Activated CD8-positive, alpha-beta memory T cell treated with anti-CD3 and anti-CD28 coated beads, Interleukin-2, amount 10 ng/mL, durations not matched to agents 7 days and 5 days (primary cell): ENCODE measurements at places on chromosomes 1 and 21. TPM values are rescaled to one million over a fixed set of nuclear protein-coding genes. Genes with fewer than 3 reads are reported as not detected.

IGSF3 gene
- 0.91 TPM for total RNA-seq

TNFSF18 gene
- total RNA-seq: not detected

NBPF10 gene
- total RNA-seq: 2.0 TPM

SZRD1 gene
- 189 TPM for total RNA-seq

- H3K4me1 ChIP-seq: peaks cover 15% of the 10 kb centered on the region
- H3K27ac ChIP-seq: no peak overlapping the region
- H3K4me3 ChIP-seq: no peak overlapping the region
- DNase-seq: no peak
- peaks cover 6% of the 10 kb centered on the region for H3K27me3 ChIP-seq
Observed at GRCh38 chr21:31176080-31176551, 137.8 kb upstream of the KRTAP19-8 start.

DNA sequence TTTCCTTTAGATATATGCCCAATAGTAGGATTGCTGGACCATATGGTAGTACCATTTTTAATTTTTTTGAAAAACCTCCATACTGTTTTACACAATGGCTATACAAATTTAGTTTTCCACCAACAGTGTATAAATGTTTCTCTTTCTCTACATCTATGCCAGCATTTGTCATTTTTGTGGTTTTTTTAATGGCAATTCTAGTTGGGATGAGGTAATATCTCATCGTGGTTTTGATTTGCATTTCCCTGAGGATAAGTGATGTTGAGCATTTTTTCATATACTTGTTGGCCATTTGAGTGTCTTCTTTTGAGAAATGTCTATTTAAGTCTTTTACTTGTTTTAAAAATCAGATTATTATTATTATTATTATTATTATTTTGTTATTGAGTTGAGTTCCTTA is 35.5 kb downstream of the PLA2G4A start:
- H3K4me1 ChIP-seq: no peaks in the 10 kb centered on the region
- no peak overlapping the region for H3K4me3 ChIP-seq
- no peaks in the 10 kb centered on the region for H3K27me3 ChIP-seq
- no peak for DNase-seq

GRCh38 chr1:14759042-14759818 is 160.7 kb downstream of the KAZN start:
- H3K27ac ChIP-seq: no peak overlapping the region
- no peaks in the 10 kb centered on the region for H3K4me1 ChIP-seq
- no peak overlapping the region for H3K4me3 ChIP-seq

DNA sequence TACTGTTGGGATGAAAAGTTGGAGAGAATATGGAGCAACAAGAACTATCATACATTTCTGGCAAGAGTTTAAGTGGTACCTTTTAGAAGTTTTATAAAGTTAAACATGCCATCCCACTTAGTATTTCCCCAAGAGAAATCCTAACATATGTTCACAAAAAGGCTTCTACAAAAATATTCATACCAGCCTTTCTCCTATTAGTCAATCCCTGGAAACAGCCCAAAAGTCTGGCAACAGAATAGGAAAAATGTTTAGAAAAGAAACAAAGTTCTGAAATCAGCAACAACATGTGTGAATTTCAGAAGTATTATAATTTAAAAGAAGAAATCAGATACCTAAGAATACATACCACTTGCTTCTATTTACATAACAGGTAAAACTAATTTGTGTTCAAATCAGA is 271.0 kb downstream of the DSCAM start:
- H3K4me3 ChIP-seq: no peak overlapping the region
- no peak for DNase-seq
- no peaks in the 10 kb centered on the region for H3K36me3 ChIP-seq
- no peaks in the 10 kb centered on the region for H3K4me1 ChIP-seq
- no peaks in the 10 kb centered on the region for H3K27me3 ChIP-seq
- H3K27ac ChIP-seq: no peak overlapping the region

- H3K27ac ChIP-seq: no peak overlapping the region
- H3K4me1 ChIP-seq: no peaks in the 10 kb centered on the region
- no peaks in the 10 kb centered on the region for H3K36me3 ChIP-seq
- DNase-seq: no peak
- no peak overlapping the region for H3K4me3 ChIP-seq
Observed at GRCh38 chr1:247357781-247358211, 26.1 kb upstream of the ZNF496 start.

- DNase-seq: no peak
- H3K36me3 ChIP-seq: no peaks in the 10 kb centered on the region
- H3K27me3 ChIP-seq: peaks cover 12% of the 10 kb centered on the region
- no peak overlapping the region for H3K4me3 ChIP-seq
- no peak overlapping the region for H3K27ac ChIP-seq
Observed at GRCh38 chr1:5435414-5435813, 556.8 kb downstream of the NPHP4 start.

DNA sequence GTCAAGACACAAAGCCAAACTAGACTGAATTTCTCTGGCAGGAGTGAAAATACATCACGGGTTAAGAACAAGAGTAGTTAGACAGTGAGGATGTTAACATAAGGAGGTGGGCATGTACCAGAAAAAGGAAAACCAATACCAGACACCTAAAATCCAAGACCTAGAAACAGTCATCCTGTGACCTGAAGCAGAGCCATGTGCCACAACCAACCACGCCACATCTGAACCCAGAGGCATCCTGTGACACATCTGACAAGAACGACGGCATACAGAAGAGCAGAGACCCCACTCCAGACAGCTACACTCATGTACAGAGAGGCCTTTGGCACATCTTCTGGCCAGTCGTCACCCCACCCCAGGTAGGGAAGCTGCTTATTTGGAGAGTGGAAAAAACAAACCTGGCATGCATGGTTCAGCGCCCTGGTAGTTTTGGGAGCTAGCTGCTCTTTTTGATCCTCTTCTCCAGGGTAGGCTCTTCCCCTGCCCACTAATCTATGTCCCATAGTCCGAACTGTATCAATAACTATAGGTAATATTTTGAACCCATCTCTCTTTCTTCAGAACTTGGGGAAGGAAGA is 72.1 kb downstream of the SLC45A1 start:
- no peak overlapping the region for H3K27ac ChIP-seq
- peaks cover 24% of the 10 kb centered on the region for H3K36me3 ChIP-seq
- peaks cover 44% of the 10 kb centered on the region for H3K4me1 ChIP-seq
- peak; percentile 65 for DNase-seq
- no peaks in the 10 kb centered on the region for H3K27me3 ChIP-seq

DNA sequence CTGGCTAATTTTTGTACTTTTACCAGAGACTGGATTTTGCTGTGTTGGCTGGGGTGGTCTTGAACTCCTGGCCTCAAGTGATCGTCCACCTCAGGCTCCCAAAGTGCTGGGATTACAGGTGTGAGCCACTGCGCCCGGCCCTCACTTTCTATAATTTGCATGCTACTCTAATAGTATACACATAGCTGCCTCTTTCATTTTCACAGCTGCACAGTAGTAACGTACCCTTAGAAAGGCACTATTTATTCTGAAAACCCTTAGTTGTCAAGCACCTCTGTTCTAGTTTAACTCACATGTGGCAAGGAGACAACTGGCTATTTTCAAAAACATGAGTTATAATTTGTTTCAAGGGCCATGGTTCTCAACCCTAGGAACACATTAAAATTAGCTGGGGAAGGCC is 17.2 kb downstream of the TPM3 start:
- H3K4me3 ChIP-seq: no peak overlapping the region
- no peak for DNase-seq
- no peaks in the 10 kb centered on the region for H3K27me3 ChIP-seq
- no peak overlapping the region for H3K27ac ChIP-seq

DNA sequence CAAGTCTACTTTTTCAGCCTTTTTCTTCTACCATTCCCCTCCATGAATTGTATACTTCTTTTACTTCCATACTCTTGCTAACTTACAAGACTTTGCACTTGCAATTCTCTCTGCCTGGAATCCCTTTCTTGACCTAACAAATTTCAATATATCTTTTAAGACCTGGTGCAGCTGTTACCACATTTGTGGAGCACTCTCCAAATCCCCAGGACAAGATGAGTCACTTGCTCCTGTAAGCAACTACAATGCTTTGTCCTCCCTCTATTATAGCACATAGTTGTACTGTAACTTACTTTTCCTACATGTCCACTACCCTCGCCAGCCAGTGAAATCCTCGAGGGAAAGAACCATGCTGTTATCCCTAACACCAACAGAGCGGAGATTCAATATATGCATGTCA is 43.1 kb downstream of the WARS2 start:
- H3K4me1 ChIP-seq: peaks cover 2% of the 10 kb centered on the region
- no peak for DNase-seq
- no peaks in the 10 kb centered on the region for H3K27me3 ChIP-seq
- H3K27ac ChIP-seq: no peak overlapping the region
- no peaks in the 10 kb centered on the region for H3K36me3 ChIP-seq

GRCh38 chr1:243421784-243422183 is 165.9 kb downstream of the SDCCAG8 start:
- H3K27ac ChIP-seq: peak overlapping the region; percentile 81
- H3K4me1 ChIP-seq: peaks cover 40% of the 10 kb centered on the region
- H3K4me3 ChIP-seq: peak overlapping the region; percentile 58

DNA sequence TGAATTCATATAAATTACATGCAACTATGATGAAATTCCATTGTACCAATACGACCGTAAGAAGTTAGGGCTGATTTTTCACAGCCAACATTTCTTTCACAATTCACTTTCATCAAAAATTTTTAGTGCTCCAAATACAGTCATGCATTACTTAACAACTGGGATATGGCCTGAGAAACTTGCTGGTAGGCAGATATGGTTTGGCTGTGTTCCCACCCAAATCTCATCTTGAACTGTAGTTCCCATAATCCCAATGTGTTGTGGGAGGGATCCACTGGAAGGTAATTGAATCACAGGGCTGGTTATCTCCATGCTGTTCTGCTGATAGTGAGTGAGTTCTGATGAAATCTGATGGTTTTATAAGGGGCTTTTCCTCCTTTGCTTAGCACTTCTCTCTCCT is 244.4 kb downstream of the AKT3 start:
- H3K4me1 ChIP-seq: no peaks in the 10 kb centered on the region
- H3K27me3 ChIP-seq: no peaks in the 10 kb centered on the region
- H3K36me3 ChIP-seq: peaks cover 69% of the 10 kb centered on the region
- H3K4me3 ChIP-seq: no peak overlapping the region

- peaks cover 16% of the 10 kb centered on the region for H3K27me3 ChIP-seq
- H3K4me1 ChIP-seq: peaks cover 7% of the 10 kb centered on the region
- DNase-seq: peak; percentile 51
- no peaks in the 10 kb centered on the region for H3K36me3 ChIP-seq
Observed at GRCh38 chr1:180131510-180131909, 23.2 kb upstream of the QSOX1 start.

DNA sequence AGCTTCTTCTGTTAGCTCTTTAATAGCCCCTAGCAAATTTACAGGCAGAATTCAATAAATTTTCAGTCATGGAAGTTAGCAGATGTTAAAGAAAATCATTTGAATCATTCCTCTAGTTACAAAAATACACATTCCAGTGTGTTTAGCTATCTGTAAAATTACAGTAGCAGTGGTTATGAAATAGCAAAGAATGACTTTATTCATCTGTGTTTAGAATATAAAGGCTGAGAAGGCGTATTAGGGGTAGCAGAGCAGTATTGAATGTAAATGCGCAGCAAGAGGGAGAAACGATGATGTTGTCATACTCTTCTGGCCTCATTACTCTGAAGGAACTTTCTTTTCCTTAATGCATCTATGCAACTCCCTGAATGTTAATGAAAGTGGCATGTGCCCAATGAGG is 106.2 kb upstream of the CYYR1 start:
- H3K4me3 ChIP-seq: no peak overlapping the region
- no peaks in the 10 kb centered on the region for H3K4me1 ChIP-seq
- no peaks in the 10 kb centered on the region for H3K27me3 ChIP-seq
- no peaks in the 10 kb centered on the region for H3K36me3 ChIP-seq
- no peak for DNase-seq

GRCh38 chr1:2877391-2877790 is 75.9 kb upstream of the TTC34 start:
- no peaks in the 10 kb centered on the region for H3K36me3 ChIP-seq
- no peaks in the 10 kb centered on the region for H3K27me3 ChIP-seq
- no peaks in the 10 kb centered on the region for H3K4me1 ChIP-seq
- no peak for DNase-seq
- H3K27ac ChIP-seq: no peak overlapping the region
- no peak overlapping the region for H3K4me3 ChIP-seq

DNA sequence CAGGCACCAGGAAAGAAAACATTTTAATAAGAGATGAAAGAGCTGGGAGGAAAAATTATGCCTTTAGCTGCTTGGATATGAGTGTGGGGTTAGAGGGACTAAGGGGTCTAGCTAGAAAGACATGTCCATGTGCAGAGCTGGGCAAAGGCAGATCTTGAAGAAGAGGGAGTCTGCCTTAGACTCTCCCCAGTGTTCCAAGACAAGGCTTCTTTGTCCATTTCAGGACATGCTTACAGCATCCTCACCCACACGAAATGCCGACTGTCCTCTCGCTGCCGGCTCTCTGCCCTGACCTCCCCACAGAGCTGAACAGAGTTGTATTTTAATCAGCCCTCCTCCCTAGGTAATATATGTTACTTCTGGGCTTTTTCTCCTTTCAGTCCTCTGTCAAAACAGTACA is 100.7 kb upstream of the ATP1B1 start:
- H3K4me3 ChIP-seq: no peak overlapping the region
- no peaks in the 10 kb centered on the region for H3K36me3 ChIP-seq
- no peaks in the 10 kb centered on the region for H3K4me1 ChIP-seq
- H3K27ac ChIP-seq: no peak overlapping the region
- peaks cover 11% of the 10 kb centered on the region for H3K27me3 ChIP-seq

DNA sequence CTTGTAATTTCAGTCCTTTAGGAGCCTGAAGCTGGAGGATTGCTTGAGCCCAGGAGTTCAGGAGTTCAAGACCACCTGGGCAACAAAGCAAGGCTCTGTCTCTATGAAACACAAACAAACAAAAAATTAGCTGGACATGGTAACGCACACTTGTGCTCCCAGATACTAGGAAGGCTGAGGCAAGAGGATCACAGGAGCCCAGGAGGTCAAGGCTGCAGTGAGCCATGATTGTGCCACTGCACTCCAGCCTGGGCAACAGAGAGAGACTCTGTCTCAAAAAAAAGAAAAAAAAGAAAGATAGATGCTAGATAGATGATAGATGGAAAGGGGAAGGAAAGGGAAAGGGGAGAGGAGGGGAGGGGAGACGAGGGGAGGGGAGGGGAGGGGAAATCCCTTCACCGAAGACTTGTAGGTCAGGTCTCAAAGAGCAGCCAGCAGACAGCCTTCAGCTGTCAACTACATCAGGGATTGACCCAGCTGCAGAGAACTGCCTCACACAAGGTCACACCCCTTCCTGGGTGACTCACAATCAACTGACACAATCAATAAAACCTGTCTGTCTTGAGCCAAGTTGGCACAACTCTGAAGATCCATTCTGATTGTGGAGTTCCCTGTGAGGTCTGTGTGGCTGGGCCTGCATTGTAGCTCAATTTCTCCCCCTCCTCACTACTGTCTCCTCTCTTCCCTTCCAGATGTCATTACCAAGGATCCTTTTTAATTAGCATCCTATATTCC is 200.6 kb downstream of the RGS7 start:
- H3K27me3 ChIP-seq: no peaks in the 10 kb centered on the region
- no peak overlapping the region for H3K27ac ChIP-seq
- no peaks in the 10 kb centered on the region for H3K4me1 ChIP-seq
- DNase-seq: no peak
- H3K36me3 ChIP-seq: no peaks in the 10 kb centered on the region

DNA sequence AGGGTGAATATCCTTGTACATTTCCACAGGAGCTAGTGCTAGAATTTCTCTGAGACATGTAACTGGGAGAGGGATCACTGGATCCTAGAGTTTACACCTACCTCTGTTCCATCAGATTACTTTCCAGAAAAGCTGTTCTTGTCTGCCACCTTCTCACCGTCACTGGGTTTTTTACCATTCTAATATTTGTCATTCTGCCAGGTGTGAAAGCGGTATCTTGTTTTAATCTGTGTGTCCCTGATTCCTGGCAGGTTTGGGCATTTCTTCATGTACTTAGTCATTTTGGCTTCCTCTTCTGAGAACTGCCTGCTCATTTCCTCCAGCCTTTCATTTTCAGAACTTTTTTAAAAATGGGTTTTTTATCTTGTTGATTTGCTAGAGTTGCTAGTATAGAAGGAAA is 5.1 kb downstream of the PMF1 start:
- peak overlapping the region; percentile 57 for H3K4me3 ChIP-seq
- H3K27me3 ChIP-seq: no peaks in the 10 kb centered on the region
- peak overlapping the region; percentile 96 for H3K27ac ChIP-seq
- H3K4me1 ChIP-seq: peaks cover 66% of the 10 kb centered on the region
